ENCODE measurements at places on chromosomes 3 and 15.

DNA sequence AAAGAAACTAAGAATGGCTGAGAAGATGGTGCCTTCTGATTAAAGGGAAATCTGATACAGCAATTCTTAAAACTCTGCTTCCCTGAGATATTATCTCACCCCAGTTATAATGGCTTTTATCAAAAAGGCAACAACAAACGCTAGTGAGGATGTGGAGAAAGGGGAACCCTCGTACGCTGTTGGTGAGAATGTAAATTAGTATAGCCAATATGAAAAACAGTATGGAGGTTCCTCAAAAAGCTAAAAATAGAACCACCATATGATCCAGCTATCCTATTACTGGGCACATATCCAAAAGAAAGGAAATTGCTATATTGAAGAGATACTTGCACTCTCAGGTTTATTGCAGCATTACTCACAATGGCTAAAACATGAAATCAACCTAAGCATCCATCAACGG lies 65.1 kb downstream of the GOLIM4 start:
- peak; percentile 57 for DNase-seq

GRCh38 chr3:159233734-159234133 lies 431.9 kb downstream of the MFSD1 start:
- DNase-seq, result no peak

DNA sequence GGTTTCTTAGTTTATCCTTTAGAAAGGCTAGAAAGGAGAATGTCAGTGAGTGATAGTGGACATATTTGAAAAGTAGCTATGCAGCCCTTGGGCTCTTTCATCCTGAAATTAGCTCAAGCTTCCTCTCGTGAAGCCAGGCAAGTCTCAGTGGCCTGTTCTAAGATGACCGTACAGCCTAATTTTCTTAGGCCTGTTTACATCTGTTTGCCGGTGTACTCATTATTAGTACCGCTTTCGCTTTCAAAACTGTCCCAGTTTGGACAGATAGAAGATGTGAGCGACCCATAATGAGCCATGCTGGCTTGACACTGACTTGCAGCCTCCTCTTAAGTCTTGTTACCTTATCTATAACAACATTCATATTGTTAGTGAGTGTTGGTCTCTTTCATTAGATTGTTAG lies 5.7 kb upstream of the ARL14 start:
- peak; percentile 7 for DNase-seq

GRCh38 chr3:79125313-79125984 lies 642.3 kb downstream of the ROBO1 start:
- DNase-seq, result no peak

DNA sequence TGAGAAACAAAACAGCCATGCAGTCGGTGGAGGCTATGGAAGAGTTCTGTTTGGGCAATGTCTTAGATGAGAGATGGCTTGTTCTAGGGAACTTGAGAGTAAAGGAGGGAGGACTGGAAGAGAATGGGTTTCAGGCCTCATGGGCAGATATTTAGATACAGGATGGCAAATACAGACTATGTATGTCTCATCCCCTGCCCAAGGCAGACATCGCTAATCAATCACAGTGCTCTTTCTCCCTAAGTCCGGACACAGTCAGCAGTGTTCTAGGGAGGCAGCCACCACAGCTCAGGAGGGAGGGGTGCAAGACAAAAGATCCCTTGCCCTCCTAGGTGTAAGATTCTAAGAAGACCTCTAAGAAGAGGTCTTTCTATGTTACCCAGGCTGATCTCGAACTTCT lies 159.3 kb upstream of the TLE3 start:
- no peak for DNase-seq

DNA sequence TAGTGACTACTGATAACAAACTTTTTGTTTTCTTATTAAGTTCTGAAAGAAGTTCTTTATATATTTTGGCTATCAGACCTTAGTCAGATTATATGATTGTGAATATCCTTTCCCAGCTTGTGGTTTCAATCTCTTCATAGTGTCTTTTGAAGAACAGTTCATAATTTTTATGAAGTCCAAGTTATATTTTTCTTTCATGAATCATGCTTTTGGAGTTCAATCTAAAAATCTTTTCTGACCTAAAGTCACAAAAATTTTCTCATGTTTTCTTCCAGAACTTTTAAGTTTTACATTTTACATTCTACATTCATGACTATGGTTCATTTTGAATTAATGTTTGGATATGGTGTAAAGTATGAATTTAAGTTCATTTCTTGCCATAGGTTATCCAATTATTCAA lies 34.2 kb upstream of the OCA2 start:
- DNase-seq, result no peak

GRCh38 chr3:64176461-64176996 lies 48.7 kb downstream of the PRICKLE2 start:
- no peak for DNase-seq

DNA sequence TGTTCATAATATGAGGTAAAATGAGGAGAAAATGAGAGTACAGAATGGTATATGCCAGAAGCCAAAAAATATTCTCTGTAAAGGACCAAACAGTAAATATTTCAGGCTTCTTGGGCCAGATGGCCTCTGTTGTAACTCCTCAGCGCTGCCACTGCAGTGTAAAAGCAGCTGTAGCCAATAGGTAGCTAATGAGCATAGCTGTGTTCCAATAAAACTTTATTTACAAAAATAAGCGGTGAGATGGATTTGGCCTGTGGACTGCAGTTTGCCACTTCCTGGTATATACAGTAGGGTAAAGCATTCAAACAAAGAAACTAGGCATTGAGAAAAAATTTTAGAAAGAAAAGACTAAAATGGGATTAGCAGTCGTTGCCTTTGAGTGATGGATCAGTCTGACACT lies 51.5 kb downstream of the BFSP2 start:
- DNase-seq, result no peak

GRCh38 chr3:8931342-8931741 lies 31.9 kb downstream of the RAD18 start:
- no peak for DNase-seq

Measured in suppressor macrophage treated with lipopolysaccharide for 4 hours (primary cell).